ENCODE measurements at places on chromosomes 1 and 21. TPM values are rescaled to one million over a fixed set of nuclear protein-coding genes. Genes with fewer than 3 reads are reported as not detected.
A peak's percentile ranks its signal among the peaks of the same experiment; 100 is the strongest.

Gene GRIK1
- not detected for polyA plus RNA-seq

Gene RGS16
- polyA plus RNA-seq, result 7.7 TPM

Gene LRRC40
- 7.5 TPM for polyA plus RNA-seq

Gene CASZ1
- polyA plus RNA-seq, result 10.1 TPM

Gene HSD3B2
- polyA plus RNA-seq, result 0.60 TPM

Gene LHX8
- not detected for polyA plus RNA-seq

DNA sequence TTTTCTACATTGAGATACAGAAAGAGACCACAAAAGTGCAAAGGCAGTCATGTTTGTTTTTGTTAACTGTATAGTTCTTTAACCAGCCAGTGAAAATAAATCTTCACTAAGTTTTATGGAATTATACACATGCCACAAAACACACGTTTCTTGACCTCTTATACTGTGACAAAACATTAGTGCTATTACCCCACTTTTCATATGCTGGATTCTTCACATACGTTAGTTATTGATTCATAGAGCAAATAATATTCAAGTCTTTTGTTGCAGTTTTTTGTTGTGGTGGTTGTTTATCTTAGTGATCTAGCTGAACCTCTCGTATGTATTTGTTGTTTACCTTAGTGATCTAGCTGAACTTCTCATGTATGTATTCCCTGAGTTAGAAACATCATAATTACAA lies 28.0 kb downstream of the LYPLAL1 start:
- no peak for DNase-seq

DNA sequence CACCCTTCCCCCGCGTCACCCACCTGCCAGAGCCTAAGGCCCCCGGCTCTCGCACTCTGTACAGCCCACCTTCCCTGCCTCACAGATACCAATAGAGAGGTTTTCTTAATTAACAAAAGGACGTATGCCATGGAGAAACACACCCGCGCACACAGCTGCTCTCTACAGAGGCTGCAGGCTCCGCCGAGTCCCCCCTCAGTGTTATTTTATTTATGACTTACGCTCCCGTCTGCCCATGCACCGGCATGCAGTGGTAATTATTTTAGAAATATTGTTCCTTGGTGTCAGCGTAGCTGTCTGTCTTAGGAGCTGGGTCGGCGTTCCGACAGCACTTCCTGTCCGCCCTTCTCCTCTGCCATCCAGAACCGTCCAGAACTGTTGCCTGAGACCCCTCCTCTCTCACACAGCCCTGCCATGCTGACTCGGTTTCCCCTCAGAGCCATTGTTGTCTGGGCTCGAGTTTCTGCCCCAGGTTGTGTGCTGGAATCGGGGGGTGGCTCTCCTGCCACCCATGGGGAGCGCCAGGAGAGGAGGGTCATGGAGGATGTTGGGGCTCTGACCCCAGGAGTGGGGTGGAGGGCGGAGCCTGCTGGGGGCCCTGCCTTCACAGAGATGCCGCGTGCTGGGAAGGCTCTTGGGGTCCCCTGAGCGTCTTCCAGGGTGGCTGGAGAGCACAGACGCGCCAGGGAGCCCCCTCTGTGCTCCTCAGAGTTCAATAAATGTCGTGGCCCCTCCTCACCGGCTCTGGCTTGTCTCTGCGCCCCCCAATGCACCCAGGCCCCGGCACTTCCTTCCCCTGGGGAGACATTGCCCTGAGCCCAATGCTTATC lies 39.6 kb upstream of the COL6A1 start:
- no peak for DNase-seq

- DNase-seq, result peak; percentile 46
Observed at GRCh38 chr1:45892068-45892785, 88.8 kb downstream of the MAST2 start.

DNA sequence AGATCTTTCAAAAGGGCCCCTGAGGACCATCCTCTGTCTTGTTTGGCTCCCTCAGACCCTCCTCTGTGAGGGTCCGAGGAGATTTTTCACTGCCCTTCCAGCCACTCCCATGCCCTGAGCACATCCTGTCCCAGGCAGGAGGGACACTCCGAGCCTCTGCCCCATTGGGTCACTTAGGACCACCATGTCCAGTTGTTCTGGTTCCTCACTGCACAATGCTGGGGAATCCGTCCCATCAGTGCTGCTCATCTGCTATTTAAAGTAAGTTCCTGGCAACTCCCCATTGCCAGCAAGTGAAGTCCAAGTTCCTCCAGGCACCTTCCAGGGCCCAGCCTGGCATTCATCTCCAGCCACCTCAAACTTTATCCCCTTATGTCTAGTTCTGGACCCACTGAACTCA lies 117.5 kb upstream of the GRIK3 start:
- no peak for DNase-seq

GRCh38 chr1:77742011-77742555 lies 17.6 kb downstream of the USP33 start:
- DNase-seq, result no peak

DNA sequence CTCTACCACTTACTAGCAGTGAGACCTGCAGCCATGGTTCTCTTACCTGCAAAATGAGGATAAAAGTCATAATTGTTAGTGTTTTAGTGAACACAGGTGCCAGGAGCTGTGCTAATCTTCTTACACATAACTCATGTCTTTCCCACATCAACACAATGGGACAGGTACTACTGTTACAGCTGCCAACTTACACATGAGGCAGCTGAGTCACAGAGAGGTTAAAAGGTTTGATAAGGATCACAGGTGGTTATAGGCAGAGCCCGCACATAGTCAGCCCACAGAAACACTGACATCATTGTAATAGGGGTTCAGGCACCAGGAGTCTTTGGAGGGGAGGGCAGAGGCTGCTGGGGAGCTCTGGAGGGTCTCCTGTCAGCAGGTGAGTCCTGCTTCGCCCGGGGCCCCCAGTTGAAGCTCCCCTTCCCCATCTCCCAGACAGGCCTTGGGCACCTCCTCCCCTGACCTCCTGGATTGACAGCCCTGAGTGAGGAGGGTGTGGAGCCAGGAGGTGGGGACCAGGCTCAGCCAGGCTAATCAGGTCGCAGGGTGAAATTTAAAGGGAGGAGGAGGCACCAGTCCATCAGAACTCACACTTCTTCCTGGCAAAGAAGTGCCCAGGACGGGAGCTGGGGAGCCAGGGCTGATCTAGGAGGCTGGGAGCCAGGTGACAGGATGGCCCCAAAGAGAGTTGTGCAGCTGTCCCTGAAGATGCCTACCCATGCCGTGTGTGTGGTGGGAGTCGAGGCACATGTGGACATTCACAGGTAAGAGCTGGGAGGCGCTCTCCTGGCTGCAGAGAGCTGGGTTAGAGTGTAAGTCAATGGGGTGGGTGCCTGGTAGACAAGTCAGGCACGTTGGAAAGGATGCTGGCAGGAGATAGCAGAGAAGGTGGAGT lies at the start of gene PADI1:
Gene PADI1 (plus strand): TSS at position 583 of the 895 bp plus-strand sequence. CDS start 90 bp downstream, at position 673.
- DNase-seq, result no peak

GRCh38 chr1:162342452-162342983 lies 34.1 kb downstream of the SPATA46 start:
- no peak for DNase-seq

- no peak for DNase-seq
Observed at GRCh38 chr1:15923241-15923640, 52.7 kb downstream of the ZBTB17 start.

- DNase-seq, result peak; percentile 90
Observed at GRCh38 chr1:54564312-54565112, 16.5 kb downstream of the ACOT11 start.

- DNase-seq, result no peak
Observed at GRCh38 chr1:104699433-104699832, 949.7 kb downstream of the AMY1C start.

- no peak for DNase-seq
Observed at GRCh38 chr1:110118636-110119396, 6.6 kb downstream of the UBL4B start.

DNA sequence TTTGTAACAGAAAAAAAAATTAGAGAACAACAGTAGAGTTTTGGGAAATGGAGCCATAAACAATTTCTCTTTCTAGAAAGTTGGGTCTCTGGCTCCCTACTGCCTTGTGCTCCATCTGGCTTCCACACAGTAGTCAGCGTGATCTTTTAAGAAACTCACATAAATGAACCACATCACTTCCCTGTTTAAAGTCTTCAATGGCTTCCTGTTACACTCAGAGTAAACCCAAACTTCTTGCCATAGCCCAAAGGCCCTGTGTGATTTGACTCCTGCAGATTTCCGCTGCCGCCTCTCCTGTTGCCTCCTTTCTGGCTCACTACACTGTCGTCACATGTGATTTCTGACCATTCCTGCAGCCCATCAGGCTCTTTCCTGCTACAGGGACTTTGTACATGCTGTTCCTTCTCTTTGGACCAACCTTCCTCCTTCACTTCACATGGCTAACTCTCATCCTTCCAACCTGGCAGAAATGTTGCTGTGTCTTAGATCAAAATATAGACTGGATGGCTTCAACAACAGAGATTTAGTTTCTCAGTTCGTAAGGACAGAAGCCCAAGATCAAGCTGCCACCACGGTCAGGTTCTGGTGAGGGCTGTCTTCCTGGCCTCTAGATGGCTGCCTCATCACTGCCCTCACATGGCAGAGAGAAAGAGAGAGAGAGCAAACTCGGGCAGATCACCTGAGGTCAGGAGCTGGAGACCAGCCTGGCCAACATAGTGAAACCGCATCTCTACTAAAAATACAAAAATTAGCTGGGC lies 34.0 kb downstream of the OPRD1 start:
- DNase-seq, result no peak

DNA sequence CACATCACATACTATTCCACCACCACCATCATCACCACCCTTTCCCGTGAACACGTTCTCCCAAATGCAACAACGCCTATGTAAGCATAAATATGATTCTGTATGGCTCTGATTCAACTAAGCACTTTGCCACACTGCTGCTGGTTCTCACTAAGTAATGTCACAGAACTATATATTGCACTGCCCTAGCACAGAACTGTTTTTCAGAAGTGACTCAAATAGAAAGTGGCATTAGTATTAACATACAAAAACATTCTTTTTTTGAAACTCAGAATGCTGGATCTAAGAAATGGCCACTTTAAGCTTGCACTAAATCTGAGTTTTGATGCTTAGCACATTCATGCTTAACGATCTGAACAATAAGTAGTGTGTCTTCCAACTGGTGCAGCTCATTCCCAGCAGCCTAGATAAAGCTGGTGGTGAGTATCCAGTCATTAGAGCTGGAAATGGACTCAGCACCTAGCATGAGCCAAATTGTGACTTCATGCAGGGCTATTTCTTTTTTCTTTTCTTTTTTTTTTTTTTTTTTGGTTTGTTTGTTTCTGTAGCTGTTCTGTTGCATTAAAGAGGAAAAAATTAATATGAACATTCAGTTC lies 46.2 kb upstream of the ZC3H11B start:
- DNase-seq, result no peak
